ENCODE measurements at places on chromosomes 2 and 18.

DNA sequence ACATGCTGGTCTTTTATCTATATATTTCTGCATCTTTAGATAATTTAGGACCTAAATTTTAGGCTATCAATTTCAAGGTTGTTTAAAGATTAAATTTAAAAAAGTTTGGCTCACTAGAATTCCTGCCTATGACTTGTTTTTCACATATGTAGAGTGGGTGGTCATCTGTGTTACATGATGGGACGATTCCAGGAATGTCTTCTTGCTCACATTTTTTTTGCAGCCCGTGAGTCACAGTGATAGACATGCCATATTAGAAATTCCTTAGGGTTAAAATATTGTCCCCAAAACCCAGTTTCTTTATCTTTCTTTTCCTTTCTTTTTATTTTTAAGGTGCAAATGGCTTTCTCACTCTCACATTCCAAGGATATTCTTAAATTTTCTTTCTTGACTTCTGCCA lies 652.0 kb downstream of the PLCL1 start:
- DNase-seq = no peak

DNA sequence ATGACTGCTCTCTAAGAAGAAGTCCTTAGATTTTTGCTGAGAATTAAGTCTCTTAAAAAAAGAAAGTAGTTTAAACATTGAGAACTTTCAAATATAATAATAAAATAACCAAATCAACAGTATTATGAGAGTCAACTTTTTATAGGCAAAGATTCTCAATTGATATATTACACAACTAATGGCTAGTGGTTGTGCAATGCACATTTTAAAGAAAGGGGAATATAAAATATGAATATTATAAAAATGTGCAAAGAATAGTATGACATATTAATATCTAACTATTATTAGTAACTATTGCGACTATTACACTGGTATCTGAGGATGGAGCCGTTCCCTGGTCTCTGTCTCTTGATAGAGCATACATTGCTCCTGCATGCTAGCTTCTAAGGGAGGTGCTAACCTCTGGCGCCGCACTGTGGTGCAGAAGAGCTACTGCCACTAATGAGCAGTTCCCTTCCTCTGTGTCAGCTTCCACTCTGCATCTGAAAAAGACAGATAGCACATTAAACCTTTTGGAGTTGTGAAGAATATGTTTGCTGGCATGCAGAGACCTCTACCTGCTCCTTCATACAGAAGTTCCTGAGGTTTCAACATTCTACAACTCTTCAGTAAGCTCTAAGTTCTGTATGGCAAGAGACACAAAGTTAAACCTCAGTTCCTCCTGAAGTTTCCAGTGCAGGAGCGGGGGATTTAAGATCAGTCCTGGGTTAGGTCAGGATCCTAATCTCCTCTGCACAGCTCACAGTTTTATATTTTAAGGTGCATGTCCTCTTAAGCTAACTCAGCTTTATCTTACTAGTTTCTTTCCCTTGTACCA lies 3.5 kb upstream of the SLC9A2 start:
- DNase-seq = no peak

GRCh38 chr2:156196031-156196430 lies 136.5 kb downstream of the NR4A2 start:
- DNase-seq = no peak

GRCh38 chr2:236665101-236665500 lies 95.5 kb downstream of the ACKR3 start:
- no peak for DNase-seq

GRCh38 chr18:2534906-2535305 lies 36.4 kb downstream of the METTL4 start:
- DNase-seq = no peak

GRCh38 chr18:3620146-3621119 lies 170.5 kb downstream of the TGIF1 start:
- no peak for DNase-seq

All from activated CD4-positive, CD25-positive, alpha-beta regulatory T cell treated with anti-CD3 and anti-CD28 coated beads, Interleukin-2, amount 50 U/mL, for 16 hours (primary cell).